ENCODE measurements at places on chromosomes 5 and 9.

- DNase-seq = no peak
These were observed 104.4 kb downstream of the WNK2 start for GRCh38 chr9:93288341-93288740.

GRCh38 chr9:94097788-94098414 is 13.6 kb downstream of the PTPDC1 start:
- peak; percentile 84 for DNase-seq

DNA sequence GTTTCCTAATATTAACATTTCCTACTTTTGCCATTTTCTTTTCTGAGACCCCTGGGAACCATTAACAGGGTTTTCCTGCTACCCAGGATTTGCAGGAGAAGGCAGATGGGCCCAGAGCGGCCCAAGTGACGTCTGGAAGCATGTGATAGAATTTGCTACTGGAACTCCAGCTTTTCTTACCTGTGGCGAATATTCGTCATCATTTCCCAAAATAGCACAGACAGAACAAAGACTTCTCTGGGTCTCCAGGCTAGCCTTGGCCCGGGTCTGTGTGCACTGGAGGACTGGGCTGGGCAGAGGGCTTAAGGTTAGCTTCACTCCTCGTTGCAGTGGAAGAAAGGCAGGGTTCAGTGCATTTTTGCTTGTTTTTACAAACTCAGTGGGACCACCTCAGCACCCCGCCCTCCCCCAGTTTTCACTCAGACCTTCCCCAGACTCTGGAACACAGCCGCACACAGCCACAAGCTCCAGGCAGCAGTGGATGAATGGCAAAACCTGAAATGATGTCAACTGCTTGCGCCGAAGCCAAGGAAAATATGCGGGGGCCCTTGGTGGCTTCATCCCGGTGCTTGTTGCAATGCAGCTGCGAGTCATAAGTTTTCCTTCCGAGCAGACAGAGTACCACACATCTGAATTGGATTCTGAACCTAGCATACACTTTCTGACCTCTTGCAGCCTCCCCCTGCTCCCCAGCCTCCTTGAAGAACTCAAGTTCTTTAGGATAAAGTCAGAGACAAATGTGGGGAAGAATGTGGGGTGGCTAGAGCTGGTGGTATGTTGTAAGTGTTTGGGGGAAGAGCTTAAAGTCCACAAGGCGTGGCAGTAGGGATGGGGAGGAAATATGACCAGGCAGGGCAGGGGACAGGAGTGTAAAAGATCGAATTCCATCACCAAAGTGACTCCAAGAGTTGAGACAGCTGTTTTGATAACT is 586.0 kb downstream of the CCDC171 start:
- peak; percentile 97 for DNase-seq

DNA sequence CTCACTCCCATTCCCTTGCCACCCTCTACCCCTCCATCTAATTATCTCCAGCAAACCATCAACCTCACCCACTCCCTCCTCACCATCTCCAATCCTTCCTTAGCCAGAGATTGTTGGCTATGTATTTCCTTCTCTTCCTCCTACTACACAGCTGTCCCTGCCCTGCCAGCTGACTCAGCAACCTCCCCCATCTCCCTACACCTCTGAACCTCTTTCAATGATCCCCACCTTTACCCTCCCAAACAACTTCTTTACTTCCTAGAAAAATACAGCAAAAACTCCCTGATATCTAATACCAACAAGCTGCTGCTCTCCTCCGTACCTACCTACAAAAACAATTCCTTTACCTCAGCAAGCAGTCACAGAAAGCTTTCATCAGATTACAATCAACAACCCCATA is 37.3 kb downstream of the SPTLC1 start:
- DNase-seq = no peak

DNA sequence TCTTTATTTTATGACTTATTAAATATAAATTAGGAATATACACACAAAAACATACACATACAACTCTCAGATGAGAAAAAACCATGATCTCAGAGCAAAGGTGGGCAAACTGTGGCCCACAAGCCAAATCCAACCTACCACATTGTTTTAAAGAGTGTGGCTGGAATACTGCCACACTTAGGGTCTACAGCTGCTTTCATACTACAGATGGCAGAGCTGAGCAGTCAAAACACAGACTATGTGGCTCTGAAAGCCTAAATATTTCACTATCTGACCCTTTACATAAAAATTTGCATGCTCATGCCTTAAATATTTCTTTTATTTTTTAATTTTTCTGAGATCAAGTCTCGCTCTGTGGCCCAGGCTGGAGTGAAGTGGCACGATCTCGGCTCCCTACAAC is 28.3 kb downstream of the LEAP2 start:
- DNase-seq = no peak

GRCh38 chr5:174139623-174140022 is 94.1 kb downstream of the NSG2 start:
- no peak for DNase-seq

GRCh38 chr5:83026930-83027687 is 50.1 kb downstream of the TMEM167A start:
- DNase-seq = no peak

GRCh38 chr5:7094626-7095025 is 301.3 kb upstream of the ADCY2 start:
- DNase-seq = no peak

DNA sequence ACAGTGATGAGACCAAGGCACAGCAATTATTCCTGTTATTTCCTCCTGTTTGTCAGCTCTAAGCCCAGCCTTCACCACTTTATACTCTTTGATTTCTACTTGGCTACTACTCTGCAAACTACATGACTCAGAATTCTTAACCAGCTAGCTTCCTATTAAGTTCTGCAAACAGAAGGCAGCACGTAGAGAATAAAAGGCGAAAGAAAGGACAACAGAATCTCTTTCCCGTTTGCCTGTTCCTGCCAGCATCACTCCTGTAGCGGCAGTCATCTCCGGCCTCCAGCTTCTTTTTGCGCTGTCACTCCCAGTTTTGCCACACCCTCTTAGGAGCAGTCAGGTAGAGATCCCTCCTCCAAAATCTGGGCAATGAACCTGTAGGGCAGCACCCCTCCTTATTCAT is 29.9 kb downstream of the DPYSL3 start:
- no peak for DNase-seq

- DNase-seq = peak; percentile 69
These were observed 291.9 kb downstream of the NFIB start for GRCh38 chr9:14021871-14022525.

DNA sequence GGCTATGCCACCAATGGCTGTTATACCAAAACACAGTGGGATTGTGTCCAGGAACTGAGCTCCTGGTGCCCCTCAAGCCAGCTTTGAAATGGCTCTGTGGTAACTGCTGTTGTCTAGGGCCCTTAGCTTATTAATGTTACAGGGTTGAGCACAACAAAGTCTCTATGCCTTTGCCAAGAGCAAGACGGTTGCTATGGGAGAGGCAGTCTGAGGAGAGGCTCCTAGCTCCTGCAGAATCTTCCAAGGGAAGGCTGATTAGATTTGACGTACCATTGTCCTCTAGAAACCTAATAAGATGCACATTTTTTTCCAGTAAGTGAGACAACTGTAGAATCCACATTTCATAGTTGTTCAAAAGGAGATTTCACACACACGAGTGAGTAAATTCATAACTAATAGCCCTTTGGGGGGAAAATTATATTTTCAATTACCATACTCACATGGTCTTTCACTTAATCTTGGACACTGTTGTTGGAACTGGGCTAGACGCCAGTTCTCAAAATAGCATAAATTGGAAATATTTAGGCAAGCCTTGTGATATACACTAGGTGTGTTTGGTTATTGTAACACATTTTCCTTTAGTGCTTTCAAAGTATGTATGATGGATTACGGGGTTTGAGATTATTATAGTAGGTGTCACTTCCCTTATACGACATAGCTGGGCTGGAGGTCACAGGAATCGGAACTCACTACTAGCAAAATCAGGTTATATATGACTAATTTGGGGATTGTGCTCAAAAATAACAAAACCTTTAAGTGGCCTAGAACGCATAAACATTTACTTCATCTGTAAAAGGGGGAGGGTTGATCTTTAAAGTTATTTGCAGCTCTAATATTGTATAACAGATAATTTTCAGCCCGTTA is 186.3 kb upstream of the EGFLAM start:
- no peak for DNase-seq

DNA sequence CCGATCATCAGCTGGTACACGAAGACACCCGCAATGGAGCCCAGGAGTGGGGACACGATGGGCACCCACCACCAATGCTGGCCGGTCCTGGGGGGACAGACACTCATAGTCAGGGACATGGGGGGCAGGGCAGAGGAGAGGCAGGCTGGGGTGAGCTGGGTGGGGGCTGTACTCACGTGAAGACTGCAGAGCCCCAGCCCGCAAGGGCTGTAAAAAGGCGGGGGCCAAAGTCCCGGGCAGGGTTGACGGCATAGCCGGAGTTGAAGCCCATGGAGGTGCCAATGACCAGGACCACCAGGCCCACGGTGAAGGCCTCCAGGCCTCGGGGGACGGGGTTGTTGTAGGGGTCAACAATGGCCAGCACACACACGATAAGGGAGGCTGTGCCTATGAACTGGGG is 5.3 kb downstream of the AQP3 start:
- no peak for DNase-seq

DNA sequence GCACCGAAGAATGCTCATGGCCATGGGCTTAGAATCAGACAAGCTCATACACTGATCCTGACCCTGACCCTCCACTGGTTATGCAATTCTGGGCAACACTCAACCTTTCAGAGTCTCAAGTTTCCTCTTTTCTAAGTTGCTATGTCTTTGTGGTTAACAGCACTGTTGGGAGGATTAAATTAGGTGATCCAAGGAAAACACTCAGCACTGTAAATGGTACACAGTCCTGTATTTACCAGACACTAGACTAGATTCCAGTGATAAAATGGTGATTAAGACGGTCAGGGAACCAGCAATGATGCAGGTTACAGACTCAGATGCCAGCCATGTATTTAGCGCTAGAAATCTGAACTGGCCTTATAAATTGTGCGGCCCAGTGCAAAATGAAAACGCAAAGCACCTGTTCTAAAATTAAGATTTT is 8.1 kb downstream of the ARL15 start:
- DNase-seq = no peak

GRCh38 chr9:69237702-69238295 is 63.7 kb downstream of the TJP2 start:
- no peak for DNase-seq

- DNase-seq = no peak
These were observed 37.1 kb downstream of the WNK2 start for GRCh38 chr9:93221044-93221443.

- DNase-seq = no peak
These were observed 373 bp downstream of the FBXW5 start for GRCh38 chr9:136944212-136944518.

DNA sequence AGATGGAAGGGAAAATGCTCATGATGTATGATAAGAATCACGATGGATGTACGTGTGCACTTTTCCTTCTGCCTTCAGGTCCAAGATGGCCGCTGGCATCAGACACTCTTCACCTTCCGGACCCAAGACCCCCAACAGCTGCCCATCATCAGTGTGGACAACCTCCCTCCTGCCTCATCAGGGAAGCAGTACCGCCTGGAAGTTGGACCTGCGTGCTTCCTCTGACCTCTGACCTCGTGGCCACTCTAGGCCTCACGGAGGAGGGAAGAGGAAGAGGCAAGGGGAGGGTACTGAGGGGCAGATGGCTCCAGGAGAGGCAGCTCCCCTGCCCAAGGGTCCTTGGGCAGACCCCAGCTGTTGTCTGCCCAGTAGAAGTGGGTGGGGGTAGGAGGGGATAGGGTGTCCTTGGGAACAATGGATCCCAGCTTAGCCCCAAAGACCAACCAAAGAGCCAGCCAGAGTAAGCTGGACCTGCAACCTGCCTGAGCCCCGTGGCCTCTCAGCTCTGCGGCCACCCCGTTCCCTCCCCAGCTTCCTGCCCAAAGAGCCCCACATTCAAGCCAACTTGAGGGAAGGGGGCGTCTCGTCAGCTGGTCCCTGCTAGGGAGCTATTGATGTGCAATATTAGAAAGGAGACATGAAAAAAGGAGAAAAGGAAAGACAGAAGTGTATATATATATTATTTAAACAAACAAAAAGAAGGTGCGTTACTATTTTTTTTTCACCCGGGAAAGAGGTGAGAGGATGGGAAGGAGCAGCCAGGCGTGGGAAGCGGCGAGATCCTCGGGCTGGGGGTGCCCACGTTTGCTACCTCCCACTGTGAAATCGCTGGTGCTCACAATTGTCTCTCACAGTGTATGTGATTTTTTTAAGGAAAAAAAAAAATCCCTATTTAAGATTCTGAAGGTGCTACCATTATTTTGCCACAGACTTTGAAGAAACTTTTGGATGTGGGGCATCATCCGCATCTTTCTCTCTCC is 12.1 kb upstream of the ORM1 start:
- no peak for DNase-seq

- DNase-seq = no peak
These were observed 4.2 kb upstream of the HAVCR2 start for GRCh38 chr5:157113002-157113401.

DNA sequence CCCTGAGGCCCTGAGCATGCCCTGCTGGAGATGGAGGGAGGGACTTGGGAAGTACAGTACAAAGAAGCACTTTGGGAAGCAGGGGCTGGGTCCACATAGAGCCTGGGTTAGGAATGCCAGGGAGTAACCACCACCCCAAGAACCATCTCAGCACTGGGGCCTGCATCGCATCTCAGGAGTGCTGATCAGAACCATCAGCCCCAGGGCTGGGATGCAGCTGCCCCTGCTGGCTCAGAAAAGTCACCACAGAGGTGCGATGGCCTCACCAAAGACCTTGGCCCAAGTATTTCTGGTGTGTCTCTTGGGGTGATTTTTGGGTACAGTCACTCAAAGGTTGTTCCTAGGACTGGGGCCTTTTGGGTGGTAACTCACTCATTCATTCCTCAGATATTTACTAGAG is 236.8 kb upstream of the MVB12B start:
- no peak for DNase-seq

DNA sequence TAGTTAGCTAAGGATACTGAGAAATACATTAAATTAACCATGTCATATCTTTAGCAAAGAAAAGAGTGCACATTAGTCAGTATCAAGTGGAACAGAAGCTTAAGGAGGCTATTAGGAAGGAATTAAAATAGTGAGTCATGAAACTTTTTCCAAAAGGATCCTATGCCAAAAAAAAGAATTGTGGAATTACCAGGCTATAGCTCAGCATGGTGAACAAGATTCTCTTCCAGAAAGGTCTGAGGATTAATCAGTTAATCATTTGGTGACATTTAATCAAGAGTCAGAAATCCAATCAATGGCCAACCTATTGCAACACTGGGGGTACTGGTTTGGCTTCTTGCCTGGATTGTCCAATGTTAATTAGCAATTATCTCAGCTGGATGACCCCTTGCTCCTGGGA is 244.5 kb upstream of the NMUR2 start:
- no peak for DNase-seq

DNA sequence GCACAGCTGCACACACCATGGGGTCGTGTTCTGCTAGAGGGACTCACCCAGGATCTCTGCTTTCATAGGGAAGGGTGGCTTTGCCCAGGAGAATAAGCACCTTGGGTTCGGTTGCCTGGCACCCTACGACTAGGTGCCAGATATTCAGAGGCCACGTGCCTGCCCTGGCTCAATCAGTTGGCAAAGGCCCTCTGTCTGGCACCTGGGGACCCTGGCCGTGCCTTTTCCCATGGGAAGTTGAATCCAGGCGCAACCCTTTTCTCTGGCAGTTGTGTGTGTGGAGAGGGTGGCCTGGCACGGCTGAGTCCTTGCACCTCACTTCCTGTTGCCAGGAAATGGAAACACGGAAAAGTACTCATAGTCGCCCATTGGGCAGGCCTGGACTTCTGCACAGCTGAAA is 10.2 kb upstream of the ANKH start:
- no peak for DNase-seq

Measured in skeletal muscle cell (primary cell).